NCI-H1436 treated with DMSO at 0.1 percent for 48 hours (cell line): ENCODE measurements at places on chromosomes 13 and 19.

GRCh38 chr19:46639358-46640182, 3.6 kb upstream of the GNG8 start:
- no peak for DNase-seq

DNA sequence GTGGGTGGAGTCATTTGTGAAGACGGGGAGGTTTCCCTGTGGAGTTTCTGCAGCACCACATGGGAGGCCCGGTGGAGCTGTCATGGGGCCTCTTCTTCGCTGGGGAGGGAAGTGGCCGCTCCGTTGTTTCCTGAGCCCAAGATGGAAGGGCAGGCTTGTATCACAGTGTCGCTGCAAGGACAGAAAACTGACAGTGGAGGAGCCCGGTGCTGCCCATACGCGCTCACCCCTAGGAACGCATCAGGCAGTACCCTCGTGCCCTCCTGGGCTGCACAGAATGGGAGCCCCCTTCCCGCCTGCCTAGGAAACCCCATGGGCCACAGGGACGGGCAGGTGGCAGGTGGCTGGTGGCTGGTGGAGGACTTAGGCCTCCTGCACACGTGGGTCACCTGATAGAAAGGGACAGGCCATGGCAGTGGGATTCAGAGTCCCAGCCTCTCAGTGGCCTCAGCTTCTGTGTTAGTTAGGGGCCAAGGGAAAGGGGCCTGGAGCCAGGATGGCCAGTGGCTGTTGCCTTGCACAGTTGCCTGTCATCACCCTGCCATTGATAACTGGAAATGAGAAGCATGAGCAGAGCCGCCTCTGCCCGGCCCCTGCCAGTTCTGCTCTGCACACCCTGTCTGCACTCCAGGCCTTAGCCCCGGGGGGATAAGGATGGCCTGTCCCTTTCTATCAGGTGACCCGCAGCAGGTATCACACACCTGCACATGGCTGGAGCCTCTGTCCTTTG, 7.6 kb downstream of the COL4A2 start:
- DNase-seq = no peak

GRCh38 chr19:17041976-17042375, 15.4 kb upstream of the CPAMD8 start:
- DNase-seq = no peak

DNA sequence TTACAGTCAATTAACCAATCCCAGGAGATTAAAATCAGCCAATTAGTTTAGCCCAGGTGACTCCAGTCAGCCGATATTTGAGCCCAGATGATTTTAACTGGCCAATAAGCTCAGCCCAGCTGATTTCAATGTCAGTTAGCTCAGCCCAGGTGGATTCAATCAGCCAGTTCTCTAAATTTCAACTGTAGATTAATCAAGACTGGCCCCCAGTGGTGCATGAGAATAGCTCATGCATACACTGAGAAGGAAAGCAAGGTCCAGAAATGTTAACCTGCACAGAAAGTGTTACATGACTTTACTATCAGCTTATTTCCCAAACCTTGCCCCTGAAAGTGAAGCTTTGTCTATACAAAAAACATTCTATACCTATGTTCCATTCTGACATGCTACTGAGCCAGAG, 55.4 kb upstream of the ZNF724 start:
- no peak for DNase-seq

GRCh38 chr19:28726533-28727479, 486.1 kb downstream of the UQCRFS1 start:
- DNase-seq = no peak

DNA sequence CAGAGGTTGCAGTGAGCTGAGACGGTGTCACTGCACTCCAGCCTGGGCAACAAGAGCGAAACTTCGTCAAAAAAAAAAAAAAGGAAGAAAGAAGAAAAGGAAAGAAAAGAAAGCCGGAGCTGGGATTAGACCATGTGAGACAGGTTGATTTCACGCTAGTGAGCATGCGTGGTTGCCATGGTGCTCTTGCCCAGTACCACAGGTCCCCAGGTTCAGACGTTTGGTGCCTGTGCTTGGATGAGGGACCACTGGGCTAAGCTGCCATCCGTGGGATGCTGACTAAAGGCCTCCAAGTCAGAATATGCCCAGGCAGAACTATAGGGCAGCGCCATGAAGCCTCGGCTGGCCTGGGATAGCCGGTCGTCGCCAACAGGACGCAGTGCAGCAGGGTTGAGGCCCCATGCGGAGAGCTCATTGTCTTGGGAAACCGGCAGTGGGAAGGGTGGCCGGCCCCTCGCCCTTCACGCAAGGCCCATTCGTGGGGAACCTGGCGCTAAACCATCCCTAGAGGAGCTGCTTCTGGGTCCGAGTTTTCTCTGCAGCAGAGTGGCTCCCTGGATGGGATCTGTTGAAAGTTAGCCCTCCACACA, 7.2 kb upstream of the TEX101 start:
- no peak for DNase-seq

DNA sequence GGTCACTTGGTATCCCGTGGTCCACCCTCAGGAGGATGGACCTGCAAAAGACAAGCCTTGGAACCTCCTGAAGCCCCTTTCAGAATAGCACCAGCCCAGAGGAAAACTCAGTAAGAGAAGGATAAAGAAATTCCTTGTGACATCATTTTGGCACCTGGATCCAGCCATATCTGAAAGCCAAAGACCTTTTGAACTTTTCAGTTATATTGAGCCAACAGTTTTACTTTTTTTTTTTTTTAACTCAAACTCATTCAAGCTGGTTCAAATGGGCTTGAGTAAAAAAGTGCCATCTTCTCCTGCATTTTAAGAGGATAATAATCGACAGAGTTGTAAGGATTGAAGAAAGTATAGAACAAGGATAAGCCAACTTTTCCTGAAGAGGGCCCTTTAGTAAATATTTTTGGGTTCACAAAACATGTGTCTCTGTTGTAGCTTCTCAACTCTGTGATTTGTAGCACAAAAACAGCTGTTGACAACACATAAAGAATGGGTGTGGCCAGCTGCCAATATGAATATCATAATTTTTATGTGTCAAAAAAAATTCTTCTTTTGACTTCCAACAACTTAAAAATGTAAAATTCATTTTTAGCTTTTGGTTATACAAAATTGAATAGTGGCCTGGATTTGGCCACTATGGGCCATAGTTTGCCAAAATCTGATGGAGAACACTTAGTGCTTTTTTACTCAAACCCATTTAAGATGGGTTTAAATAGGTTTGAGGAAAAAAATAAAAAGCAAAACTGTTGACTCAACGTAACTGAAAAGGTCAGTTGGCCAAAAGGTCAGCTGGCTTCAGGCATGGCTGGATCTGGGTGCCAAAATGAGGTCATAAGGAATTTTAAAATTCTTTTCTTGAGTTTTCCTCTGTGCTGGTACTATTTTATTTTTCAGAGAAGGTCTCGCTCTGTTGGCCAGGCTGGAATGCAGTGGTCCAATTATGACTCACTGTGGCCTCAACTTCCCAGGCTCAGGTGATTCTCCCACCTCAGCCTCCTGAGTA, 50.7 kb downstream of the ACSBG2 start:
- no peak for DNase-seq

- DNase-seq = no peak
These were observed 207.8 kb downstream of the DCLK1 start for GRCh38 chr13:35923347-35923746.

- no peak for DNase-seq
These were observed 291.4 kb downstream of the IRS2 start for GRCh38 chr13:109494925-109495369.

DNA sequence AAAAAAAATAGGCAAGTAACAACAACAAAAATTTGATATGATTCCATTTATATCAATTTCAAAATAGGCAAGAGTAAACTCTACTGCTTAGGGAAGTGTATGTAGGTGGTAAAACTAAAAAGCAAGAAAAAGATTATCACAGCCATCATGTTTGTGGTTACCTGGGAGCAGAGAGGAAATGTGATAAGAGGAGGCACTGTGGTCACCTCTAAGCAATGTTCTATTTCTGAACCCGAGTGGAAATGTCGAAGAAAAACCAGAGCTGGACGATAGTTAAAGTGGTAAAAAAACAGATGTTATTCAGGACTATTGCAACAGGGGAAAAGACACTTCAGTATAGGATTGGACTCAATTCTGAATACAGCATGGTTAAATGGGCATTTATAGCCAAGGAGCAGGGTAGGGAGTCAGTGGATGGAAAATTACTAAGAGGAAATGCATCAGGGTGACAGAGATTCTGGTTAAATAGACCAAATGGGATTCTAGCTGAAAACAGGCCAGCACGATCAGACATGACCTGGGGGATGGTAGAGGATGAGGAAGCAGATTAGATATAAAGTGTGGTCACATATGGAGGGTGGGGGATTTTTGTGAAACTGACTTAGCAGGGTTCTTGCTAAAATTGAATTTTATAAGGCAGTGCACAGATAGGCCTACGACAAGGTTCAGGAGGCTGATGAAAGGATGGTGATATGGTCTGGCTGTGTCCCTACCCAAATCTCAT, 6.0 kb upstream of the TEX30 start:
- DNase-seq = no peak

- DNase-seq = no peak
These were observed 11.3 kb upstream of the CELF5 start for GRCh38 chr19:3213159-3213558.

GRCh38 chr19:55516878-55517620, 19.9 kb downstream of the SBK2 start:
- peak; percentile 83 for DNase-seq

DNA sequence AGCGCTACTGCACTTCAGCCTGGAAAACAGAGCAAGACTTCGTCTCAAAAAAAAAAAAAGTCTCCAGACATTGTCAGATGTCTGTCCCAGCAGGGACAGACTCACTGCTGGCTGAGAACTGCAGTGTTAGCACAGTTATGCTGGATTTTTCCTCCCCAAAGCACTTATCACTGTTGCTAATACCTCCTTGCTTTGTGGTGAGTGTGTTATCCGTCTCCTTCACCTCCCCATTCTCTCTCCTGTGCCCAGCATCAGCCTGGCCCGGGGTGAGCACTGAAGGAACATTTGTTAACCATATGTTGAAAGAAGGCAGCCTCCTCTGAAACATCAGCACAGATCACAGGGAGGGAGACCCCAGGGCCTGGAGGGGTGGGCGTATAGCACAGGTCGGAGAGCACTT, 11.3 kb downstream of the MYO9B start:
- no peak for DNase-seq

- DNase-seq = no peak
These were observed 326.0 kb downstream of the GPC6 start for GRCh38 chr13:93552596-93552995.

DNA sequence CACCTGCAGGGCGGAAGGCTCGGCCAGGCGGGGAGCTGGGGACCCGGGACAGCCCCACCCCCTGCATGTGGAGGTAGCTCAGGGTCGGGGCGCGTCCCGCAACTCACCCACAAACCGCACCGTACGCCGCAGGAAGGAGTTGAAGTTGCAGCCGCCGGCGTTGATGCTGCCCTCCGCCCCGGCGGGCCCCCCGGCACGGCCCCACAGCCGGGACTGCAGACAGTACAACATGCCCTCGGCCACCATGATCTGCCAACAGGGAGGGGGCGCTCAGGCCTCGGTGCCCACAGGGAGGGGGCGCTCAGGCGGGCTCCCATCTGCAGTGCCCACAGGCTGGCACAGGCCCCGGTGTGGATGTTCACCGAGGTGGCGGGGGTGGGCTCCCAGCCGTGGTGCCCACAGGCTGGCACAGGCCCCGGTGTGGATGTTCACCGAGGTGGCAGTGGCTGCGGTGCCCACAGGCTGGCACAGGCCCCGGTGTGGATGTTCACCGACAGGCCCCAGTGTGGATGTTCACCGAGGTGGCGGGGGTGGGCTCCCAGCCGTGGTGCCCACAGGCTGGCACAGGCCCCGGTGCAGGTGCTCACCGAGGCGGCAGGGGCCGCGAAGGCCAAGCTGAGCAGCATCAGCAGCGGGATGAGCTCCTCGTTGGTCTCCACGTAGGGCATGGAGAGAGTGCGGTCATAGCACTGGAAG, 6.5 kb downstream of the PLPPR3 start:
- DNase-seq = no peak

GRCh38 chr19:48148576-48148975, 21.6 kb downstream of the LIG1 start:
- DNase-seq = no peak

- no peak for DNase-seq
These were observed 4.6 kb upstream of the PLAUR start for GRCh38 chr19:43674596-43674995.

GRCh38 chr19:46115396-46116106, 8.9 kb downstream of the IGFL3 start:
- DNase-seq = no peak

DNA sequence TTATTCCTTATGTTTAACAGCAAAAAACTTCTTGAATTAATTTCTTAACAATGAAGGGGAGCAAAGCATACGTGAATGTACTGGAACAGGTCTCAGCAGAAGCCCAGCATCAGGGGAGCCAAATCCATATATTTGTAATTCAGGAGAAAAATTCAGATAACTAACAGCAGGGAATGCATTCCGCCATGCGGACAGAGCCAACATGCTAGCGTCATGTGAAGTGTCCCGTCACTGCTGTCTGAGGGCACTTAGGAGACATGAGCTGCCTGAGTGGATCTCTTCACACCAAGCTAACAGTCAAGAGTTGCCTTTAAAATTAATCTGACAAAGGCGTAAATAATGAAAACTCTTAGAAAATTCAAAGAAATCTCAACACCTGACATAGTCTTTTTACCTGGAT, 6.4 kb downstream of the AMER2 start:
- no peak for DNase-seq

GRCh38 chr19:50214699-50215543, 11.5 kb downstream of the MYH14 start:
- DNase-seq = no peak

- DNase-seq = no peak
These were observed 95.7 kb upstream of the TSHZ3 start for GRCh38 chr19:31444931-31445330.

- no peak for DNase-seq
These were observed 87.8 kb upstream of the C1QTNF9B start for GRCh38 chr13:23985060-23985459.

DNA sequence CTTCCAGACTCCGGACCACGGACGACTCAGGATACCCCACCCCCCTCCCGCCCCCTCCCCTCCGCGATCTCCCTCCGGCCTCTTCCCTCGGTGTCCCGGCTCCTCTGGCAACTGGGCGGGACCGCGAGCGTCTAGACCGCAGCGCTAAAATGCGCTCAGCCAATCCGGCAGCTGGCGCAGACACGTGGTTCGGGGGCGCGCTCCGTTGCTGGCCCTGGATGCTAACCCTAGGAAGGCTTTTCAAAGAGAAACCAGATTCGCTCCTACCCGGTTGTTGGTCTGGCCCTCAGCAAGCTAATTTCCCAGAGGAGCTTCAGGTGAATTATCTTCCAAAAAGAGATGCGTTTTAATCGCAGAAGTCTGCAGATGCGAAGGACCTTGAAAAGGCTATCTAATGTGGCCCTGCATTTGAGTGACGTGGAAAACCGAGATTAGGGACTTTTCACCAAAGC, at the start of gene DZIP1:
TSS of gene DZIP1 (minus strand) at position 106 of the 452 bp plus-strand sequence. CDS start 2,677 bp downstream, outside the sequence.
- DNase-seq = no peak

DNA sequence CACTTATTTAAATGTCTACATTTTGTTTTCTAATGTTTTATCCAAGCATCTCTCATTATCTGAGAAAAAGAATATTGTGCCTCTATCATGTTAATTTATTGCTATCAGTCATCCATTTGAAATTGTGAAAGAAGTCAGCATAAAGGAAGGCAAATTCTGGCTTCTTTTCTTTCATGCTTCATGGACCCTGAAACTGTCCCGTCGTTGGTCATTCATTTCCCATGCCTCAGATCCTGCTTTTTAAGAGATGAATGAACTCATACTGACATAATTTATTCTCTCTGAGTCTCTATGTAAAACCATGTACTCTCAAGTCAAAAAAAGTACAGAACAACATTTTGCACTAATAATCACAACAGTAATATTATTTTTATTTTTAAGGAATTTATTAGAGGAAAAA, 2512.0 kb downstream of the PCDH9 start:
- DNase-seq = no peak
